AML-193 (cell line): ENCODE measurements at places on chromosomes 7 and 10.

DNA sequence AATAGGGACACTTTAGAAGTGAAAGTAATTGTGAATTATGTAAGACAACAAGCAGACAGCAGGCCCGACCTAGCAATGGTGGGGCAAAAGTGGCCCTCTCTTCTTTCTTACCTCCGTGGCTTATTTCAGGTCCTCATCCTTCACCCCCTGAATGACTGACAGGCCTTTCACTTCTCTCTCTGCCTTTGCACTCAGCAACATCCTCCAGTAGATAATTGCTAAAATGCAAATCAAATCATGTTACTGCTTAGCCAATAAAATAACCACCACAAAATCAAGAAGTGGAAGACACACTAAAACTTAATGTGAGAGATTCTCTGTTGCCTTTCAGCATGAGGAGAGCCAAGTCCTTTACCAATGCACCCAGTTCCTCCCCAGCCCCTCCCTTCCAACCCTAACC, 274.6 kb upstream of the ZNF32 start:
- DNase-seq, result no peak

DNA sequence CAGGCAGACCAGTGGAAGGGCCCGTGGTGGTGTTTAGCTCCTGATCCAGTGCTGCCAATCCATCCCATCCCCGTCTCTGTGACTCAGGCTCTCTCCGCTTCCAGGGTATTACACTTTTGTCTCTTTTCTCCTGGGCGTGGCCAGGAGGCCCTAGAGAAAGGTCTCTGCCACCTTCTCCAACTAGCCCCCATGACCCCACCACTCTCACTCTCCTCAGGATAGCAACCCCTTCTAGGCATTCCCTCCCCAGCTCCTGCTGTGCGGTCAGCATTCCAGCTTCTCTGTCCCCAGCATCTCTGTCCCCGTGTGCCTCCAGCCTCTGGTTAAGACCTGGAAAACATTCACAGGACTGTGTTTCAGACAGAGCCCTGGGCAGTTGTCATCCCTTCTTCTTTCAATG, 36.2 kb upstream of the R3HCC1L start:
- no peak for DNase-seq

DNA sequence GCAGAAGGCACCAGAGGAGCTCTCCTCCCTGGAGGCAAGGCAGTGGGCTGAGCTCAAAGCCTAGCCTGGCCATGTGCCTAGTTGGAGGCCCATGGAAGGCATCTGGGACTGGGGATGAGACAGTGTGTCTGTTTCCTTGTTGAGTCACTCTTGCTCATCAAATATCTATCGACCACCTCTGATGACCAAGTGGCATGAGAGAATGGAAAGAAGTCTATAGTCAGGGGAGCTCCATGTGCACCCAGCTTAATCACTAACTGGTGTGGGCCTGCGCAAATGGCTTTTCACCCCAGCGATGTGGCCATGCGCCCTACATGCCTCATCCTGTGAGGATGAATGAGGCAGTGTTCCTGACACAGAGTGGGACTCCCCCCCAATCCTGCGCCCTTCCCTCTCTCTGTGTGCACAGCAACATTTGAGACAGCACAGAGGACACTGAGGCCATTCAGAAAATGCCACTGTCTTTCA, 229.9 kb downstream of the RPS24 start:
- DNase-seq, result no peak

DNA sequence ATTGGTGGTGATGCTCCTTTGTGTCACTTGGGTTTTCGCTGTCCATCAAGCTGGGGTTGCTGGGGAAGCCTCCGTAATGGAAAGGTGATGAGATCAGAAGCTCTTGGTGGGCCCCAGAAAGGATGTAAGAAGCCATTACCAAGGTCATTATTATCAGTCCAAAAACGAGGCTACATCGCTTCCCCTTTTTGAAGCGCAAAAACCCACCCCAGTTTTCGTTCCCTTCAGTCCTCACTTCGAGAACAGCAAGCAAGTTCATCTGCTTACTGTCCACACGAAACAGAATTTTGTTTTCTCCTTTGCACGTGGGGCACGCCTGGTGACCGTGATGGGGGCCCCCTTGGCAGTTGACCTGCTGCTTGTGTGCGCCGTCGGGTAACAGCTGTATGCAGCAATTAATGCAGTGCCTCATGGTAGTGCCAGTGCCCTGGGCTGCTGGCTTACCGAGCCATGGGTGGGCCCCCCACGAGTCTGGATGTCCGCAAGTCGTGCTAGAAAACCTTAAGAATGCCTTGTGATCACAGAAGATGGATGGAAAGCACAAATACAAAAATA, 47.5 kb downstream of the CHST15 start:
- no peak for DNase-seq

DNA sequence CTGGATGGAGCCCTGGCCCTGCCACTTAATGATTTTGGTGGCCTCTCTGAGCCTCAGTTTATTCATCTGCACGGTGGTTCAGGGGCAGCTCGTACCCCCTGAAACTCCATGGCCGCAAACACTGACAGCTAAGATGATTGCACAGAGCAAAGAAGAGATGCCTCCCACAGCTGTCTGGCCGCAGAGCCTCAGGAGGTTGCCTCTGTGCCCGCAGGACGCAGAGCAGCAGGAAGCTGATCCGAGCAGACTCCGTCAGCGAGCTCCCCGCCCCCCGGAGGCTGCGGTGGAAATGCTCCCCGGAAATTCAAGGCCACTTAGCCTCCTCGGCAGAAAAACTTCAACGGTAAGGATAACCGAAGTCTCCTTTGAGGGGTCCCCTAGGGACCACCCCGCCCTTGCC, 30.2 kb upstream of the C10orf53 start:
- DNase-seq, result no peak

DNA sequence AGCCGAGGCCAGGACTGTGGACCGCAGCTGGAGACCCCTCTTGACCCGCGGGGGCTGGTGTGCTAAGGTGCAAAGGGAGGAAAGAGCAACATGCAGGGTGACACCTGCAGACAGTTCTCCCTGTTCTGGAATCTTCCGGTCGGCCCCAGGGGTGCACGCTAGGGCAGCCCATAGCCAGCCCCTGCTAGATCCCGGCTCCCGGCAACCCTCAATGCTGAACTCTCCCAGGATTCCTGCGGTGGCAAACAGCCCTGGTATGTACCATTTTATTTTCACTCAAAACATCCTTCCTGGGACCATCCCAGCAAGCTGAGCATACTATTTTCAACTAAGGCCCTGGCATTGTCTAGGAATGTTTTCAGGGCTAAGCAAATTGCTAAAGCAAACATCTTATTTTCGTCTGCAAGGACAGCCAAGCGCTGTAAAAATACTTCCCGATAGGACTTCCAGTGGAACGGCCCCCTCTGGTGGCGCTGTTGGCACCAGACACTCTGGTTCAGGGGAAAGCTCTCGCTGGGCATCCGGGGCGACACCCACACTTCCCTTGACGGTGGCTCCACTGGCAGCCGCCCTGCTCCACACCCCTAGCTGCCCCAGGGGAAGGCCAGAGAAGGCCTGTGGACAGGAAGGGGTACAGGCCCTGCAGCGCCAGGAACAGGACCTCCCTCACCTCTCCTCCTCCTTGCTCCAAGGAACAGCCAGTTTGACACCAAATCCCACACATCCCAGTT, 99.4 kb downstream of the CTBP2 start:
- peak; percentile 31 for DNase-seq

- DNase-seq, result no peak
These were observed 262.2 kb upstream of the SEMA3C start for GRCh38 chr7:81181066-81181465.

DNA sequence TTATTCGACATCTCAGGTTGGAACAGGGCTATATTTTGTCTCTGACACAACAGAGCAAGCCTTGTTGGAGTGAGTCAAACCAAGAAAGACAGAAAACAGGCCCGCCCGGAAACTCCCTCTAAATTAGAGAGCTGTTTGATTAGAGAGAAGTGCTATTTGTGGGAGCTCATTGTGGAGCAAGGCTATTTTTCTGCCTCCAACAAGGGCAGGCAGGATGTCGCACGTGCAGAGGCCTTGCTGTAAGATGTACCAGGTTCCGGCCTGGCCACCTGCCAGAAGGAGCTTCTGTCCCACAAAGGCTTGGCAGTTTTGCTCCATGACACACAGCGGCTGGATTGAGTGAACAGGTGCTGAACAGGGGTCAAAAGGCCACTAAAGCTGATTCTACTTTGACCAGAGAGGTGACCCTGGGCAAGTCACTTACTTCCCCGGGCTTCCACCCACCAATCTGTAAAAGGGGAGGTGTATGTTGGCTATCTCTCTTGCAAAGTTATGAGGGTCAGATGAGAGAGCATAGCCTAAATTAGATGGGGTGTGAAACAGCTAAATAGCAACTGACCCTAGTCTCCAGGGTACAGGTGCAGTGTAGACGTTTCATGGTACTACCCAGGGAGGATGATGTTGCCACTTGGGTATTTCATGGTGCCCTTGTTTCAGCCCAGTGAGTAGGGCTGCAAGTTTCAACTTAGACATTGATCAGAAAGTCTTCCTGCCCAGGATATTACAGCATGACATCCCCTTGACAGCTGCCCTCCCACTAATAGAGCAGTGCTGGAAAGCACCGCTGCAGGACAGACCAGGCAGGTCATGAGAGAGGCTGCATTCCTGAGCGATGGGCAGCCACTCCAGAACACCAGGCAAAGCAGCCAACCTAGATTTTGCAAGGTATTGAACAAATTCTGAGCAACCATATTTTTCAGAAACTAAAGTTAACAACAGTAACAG, 62.0 kb downstream of the VSTM4 start:
- no peak for DNase-seq

GRCh38 chr7:34091321-34091917, 186.1 kb downstream of the BMPER start:
- no peak for DNase-seq
